ENCODE measurements at places on chromosomes 4 and X.
A peak's percentile ranks its signal among the peaks of the same experiment; 100 is the strongest.

DNA sequence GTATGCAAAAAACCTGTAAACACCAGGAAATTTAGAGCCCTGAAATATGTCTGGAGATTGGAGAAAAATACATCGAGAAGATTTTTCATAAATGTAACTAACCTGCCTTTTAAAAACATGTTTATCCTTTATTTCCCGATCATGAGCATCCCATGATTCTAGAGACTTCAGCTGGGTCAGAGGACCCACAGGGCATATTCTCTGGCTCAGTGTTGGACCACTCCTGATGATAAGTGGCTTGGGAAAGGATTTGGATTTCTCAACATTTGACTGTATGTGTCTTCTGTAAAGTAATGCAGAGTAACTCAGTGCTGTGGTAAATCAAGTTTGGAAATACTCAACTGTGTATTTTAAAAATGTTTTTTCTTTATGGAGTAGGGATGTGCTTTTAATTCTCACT, 40.0 kb upstream of the ANK2 start:
- no peak for DNase-seq

DNA sequence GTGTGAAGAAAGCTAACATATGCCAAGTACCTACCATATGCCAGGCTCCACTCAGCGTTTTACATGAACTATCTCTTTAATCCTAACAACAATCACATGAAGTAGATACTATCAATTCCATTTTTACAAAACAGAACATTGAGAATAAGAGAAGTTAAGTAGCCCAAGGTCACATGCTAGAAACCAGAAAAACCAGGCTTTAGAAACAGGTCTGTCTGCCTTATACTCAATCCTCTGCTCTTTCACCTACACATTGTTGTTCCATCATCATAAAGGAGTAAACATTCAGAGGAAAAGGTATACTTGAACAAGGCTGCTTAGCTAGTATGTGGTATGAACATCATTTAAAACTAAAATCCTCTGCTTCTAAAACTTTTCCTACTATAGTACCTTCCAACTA, 42.1 kb downstream of the WDFY3 start:
- DNase-seq: no peak

DNA sequence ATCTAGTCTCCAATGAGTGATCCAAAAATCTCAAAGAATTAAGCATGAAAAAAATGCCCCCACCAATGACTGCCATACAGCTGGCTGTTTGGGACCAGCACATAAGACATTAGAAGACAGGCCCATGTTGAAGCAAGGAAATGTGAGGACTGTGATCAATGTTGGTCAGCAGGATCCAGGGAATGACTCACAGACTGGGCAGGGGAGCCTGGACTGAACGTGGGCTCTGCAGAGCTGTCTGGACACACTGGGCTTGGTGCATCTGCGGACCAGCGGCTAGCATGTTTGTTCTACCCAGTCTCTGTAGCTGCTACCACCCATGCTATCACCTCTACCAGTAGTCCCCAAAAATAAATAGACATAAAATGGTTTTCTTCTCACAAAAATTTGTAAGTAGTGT, 108.6 kb downstream of the PALLD start:
- peak; percentile 51 for DNase-seq

GRCh38 chrX:104211187-104211586, 43.5 kb downstream of the ESX1 start:
- DNase-seq: no peak

DNA sequence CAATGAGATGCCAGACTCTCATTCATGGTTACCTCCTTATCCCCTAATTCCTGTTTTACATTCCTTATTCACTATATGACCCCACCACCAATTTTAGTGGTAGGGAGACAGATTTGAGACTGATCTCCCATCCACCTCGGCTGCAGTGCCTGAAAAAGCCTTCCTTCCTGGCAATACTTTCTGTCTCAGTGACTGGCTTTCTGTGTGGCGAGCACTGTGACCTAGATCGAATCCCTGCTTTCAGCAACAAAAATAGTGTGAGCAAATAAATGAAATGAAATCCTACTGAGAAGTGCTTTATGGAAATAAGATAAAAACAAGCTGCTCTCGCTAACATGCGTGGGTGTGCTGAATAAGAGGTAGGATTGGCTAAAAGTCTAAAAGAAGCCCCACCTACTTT, 165.3 kb downstream of the GPM6A start:
- DNase-seq: no peak

DNA sequence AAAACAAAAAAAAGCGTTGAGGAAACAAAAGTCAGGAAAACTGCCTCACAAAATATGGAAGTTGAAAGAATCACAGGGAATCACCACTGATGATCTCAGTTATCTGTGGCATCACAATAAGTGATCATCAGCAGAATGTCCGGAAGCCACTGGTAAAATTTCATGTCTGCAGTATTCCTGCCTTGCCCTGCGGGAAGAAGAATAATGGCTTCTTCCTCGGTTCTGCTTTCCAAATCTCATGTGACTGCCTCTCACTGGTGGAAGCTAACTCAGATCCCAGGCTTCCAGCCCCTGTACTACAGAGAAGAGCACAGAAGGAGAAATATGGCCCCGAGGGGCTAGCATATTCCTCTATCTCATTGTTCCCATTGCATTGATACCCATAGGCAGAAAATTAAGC, 12.7 kb upstream of the ZNF330 start:
- no peak for DNase-seq

- no peak for DNase-seq
These were observed 241.0 kb downstream of the SLC39A8 start for GRCh38 chr4:102104278-102104677.

DNA sequence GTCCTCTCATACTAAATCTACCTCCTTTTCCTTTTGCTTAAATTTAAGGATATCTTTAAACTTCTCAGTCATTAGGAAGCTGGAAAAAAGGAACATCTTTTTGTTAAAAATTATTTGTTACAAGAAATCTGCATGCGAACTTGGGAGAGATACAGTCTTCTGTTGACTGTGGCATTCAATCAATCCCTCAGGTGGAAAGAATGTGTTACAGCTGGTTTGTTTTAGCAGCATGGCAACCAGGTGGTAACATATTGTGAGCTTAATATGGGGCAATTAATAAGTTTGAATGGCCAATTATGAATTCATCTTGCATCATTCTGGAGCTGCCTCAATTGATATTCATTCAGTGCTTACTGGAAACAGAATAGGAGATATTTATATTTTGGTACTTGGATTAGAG, 135.0 kb downstream of the GC start:
- no peak for DNase-seq

DNA sequence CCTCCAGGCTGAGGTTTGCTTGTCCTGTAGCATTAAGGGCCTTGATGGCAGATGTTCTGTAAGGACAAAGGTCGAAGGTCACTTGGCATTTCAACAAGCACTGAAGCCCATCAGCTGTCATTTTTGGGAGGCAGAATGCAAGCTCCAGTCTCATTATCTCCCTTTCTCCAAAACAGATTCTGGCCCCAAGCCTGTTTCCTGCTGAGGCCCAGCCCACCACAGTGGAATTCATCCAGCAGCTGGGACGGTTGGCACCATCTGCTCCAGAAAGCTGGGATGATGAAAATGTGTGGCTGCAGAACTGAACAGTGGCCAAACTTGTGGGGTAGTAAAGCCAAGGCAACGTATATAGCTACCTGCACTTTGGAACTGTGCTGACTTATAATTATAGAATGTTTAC, 17.7 kb upstream of the PPEF2 start:
- peak; percentile 5 for DNase-seq

GRCh38 chr4:139593091-139593564, 37.1 kb upstream of the SETD7 start:
- DNase-seq: peak; percentile 84

DNA sequence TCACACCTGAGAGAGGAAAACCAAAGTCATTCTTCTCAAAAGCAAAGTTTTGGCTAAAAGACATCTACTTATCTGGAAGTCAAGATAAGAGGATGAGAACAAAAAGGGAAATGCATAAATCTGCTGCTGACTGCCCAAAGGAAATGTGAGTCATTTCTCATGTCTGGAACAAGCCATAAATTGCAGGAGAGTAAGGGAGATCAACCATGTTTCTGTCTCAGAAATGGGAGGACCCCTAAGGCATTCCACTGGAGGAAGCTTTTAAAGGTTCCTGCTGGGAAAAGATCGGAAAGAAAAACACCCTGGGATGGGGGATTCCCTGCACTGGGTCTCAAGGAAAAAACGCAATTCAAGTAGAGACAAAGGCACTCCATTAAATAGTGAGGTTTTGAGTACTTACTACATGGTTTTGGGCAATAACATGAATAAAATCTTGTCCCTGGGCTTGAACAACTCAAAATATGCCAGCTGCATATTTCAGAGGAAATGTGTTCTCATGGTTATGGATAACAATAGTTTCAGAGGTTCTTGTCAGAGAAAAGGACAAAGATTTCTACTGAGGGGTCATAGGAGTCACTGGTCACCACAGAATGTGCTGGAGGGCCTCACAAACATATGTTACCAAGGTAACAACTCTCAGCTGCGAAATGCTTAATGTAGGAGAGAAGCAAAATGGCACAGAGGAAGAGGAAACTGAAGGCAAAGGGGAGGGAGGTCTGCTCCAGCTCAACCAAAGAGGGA, 19.3 kb downstream of the GPR143 start:
- DNase-seq: peak; percentile 35

DNA sequence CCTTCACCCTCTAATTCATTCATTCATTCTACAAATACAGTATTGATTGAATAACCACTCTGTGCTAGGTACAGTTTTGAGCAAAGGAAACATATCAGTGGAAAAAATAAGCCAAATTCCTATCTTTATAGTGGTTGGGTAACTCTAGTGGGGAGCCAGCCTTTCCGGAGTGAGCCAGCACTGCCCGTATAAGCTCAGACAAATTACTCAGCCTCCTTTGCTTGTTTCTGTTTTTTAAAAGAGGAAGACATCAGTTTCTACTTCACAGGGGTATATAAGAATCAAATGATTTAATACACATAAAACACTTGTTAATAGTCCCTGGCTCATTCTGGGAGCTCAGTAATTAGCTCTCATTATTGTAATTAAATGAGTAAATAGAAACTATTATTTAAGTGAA, 238.2 kb upstream of the MAD2L1 start:
- peak; percentile 6 for DNase-seq

- peak; percentile 55 for DNase-seq
These were observed 192.7 kb downstream of the PTTG2 start for GRCh38 chr4:38152721-38153386.

- DNase-seq: peak; percentile 64
These were observed 1.8 kb downstream of the SEPTIN6 start for GRCh38 chrX:119690921-119691716.

- DNase-seq: no peak
These were observed 421.2 kb downstream of the GASK1B start for GRCh38 chr4:157751631-157752030.

GRCh38 chr4:53633608-53634007, 42.3 kb upstream of the LNX1 start:
- DNase-seq: peak; percentile 28

DNA sequence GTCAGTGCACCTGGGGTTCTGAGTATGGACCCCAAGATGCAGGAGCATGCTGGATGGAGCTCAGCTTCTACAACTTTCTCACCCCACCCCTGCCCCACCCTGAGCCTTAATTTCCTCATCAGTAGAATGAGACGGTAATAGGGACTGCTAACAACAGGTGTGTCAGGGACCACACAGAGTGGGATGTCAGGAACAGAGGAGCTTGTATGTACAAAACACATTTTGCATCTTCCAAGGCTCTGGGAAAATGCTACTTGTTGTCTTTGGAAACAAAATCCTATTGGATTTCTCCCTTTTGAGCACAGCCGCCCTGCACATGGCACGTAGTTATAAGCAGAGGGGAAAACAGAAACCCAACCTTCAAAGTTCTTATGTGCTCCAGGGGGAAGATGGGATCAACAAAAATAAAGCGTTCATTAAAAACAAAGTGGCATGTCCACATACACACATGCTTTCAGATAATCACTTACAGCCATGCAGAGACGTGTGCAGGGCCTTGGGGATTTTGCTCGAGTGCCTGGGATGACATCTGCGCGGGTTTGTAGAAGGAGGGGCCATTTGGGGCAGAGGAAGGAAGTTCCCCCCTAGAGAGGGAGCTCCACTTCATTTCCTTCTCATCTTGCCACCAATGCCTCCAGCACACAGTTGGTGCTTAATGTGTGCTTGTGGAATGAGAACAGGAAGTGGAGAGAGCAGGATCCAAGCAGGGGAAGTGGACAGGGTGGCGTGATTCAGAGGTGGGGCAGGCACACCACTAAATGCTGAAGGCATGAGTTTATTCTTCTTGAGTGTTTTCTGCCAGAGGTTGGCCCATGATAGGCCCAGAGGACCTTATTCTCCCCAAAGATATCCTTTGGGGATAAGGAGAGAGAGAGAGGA, 138.9 kb downstream of the SMIM20 start:
- DNase-seq: peak; percentile 23

DNA sequence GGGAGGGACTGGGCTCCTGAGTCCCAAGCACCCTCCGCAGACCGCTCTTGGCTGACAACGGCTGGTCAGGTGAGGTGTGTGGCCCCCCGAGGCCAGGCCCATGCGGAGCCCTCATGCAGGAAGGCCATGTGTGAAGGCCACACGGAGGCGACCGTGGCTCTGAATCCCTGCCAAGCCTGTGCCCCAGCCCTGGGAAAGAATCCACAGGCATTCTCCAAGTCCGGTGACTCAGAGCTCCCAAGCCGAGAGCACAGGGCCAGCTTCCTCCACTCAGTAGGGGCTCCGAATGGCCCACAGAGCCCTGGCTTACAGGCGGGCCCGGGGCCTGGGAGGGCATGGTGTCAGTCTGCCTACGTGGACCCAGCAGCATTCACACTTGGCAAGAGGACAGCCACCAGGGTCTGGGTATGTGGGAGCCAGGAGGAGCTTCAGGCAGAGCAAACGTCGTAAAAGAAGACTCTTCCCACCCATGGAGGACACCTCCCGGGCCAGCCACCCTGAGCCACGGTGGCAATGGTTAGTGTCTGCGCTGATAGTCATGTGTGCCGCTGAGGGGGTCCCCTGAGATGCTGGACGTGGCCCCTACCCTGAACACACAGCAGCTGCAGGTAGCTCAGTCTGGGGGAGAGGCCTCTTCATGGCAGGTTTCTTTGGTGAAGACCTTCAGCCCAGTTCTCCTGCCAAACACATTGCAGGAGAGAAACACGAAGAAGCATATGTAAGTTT, 105.7 kb downstream of the PSAPL1 start:
- DNase-seq: peak; percentile 93

DNA sequence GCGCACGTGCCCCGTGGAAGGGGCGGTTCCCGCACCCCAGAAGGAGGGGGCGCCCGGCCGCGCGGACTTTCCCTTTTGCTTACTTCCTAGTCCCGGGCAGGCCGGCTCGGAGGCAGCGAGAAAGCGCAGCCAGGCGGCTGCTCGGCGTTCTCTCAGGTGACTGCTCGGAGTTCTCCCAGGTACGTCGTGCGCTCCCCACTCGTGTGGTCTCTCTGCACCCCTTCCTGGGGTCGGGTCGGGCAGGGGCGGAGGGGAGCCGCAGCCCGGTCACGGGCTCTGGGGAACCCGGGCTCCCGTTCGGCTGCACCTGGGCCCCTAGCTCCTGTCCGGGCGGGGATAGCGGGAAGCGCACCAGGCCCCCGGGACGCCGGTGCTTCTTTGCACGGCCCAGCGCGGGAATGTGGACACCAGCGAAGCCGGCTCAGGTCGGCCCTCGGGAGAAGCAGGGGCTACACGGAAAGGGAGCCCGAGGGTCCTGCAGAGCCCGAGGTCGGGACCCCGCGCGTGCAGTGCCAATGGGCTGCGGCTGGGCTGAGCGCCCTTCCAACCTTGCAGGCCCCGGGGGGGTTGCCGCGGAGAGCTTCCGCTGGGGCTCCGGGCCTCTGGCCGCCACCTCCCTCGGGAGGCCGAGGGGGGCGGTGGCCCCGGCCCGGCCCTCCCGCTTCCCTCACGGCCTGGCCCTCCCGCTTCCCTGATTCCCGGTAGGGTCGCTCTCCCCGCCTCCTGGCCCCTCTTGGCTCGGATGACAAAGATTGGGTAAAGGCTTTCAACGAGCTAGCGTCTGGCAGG, at the start of gene TLR2:
Gene TLR2 (plus strand): TSS at position 99 of the 789 bp plus-strand sequence. CDS start 18,628 bp downstream, outside the sequence.
- peak; percentile 20 for DNase-seq

- DNase-seq: peak; percentile 57
These were observed 17.4 kb downstream of the JADE3 start for GRCh38 chrX:46929439-46930261.

Measured in fibroblast of skin of scalp (primary cell).